ENCODE measurements at places on chromosomes 5 and 9.

GRCh38 chr9:13278023-13278367 lies 1.5 kb downstream of the MPDZ start:
- DNase-seq = no peak
- peaks cover 14% of the 10 kb centered on the region for H3K27me3 ChIP-seq
- peak overlapping the region; percentile 65 for H3K4me3 ChIP-seq
- peak overlapping the region; percentile 55 for H3K27ac ChIP-seq
- no peaks in the 10 kb centered on the region for H3K36me3 ChIP-seq

DNA sequence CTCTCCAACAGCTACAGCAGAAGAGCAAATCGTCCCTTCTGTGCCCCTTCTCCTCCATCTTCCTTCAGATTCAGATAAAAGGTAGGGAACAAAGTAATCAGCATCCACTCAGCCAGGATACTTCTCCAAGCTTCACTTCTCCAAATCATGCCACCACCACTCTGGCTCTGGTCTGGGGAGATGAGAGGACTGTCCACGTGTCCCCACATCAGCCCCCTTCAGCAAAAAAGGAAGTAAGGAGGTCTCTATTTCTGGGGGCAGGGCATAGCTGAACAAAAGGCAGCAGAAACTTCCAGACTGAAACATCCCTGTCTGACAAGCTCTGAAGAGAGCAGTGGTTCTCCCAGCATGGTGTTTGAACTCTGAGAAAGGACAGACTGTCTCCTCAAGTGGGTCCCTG lies 116.9 kb downstream of the C5orf15 start:
- no peaks in the 10 kb centered on the region for H3K27me3 ChIP-seq
- DNase-seq = no peak
- no peaks in the 10 kb centered on the region for H3K36me3 ChIP-seq
- no peak overlapping the region for H3K4me3 ChIP-seq

- no peaks in the 10 kb centered on the region for H3K4me1 ChIP-seq
- no peak for DNase-seq
- no peaks in the 10 kb centered on the region for H3K36me3 ChIP-seq
- H3K27ac ChIP-seq = no peak overlapping the region
- H3K4me3 ChIP-seq = no peak overlapping the region
These were observed 63.1 kb upstream of the FAM174A start for GRCh38 chr5:100472091-100472490.

GRCh38 chr5:122076669-122077365 lies 1.2 kb downstream of the LOX start:
- DNase-seq = peak; percentile 80
- H3K27me3 ChIP-seq = peaks cover 10% of the 10 kb centered on the region
- peaks cover 2% of the 10 kb centered on the region for H3K36me3 ChIP-seq
- peak overlapping the region; percentile 59 for H3K27ac ChIP-seq
- H3K4me3 ChIP-seq = peak overlapping the region; percentile 66

DNA sequence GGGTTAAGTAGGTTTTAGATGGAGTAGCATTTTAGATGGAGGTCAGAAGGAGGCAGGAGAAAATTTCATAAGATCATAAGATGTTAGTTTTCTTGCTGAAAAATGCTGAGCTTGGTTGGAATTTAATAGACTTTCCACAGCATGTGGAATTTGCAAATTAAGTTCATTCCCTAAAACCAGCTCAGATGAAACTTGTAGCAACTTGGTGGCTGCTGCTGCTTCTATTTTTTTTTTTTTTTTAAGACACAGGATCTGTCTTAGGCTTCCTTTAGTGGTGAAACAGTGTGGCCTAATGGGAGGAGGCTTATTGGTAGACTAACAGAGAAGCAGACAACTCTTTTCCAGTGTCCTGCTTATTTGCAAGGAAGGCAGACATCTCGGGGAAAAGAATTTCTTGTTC lies 154.5 kb downstream of the AOPEP start:
- H3K27me3 ChIP-seq = no peaks in the 10 kb centered on the region
- H3K4me3 ChIP-seq = no peak overlapping the region
- no peaks in the 10 kb centered on the region for H3K36me3 ChIP-seq
- peaks cover under 1% of the 10 kb centered on the region for H3K4me1 ChIP-seq
- no peak for DNase-seq

- no peak overlapping the region for H3K27ac ChIP-seq
- H3K27me3 ChIP-seq = peaks cover 34% of the 10 kb centered on the region
- H3K36me3 ChIP-seq = no peaks in the 10 kb centered on the region
- H3K4me1 ChIP-seq = no peaks in the 10 kb centered on the region
- no peak overlapping the region for H3K4me3 ChIP-seq
These were observed 21.4 kb upstream of the FLT4 start for GRCh38 chr5:180670586-180671359.

DNA sequence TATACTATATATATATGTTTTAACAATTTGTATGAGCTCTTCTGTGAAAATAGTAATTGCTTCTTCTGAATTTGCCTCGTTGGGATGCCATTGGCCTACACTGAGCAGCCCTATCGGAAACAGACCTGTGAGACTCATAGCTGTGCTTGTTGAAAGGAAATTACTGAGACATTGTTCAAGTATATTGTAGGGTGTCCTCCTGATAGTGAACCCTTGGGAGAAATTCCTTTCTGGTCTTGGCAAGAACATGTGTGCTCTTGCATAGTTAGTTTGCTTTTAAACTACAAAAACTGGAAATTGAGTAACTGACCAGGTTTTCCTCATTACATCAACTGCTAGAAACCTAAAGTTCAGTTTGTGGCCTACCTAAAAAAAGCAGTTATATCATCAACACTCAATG lies 160.9 kb downstream of the LURAP1L start:
- H3K27ac ChIP-seq = no peak overlapping the region
- H3K36me3 ChIP-seq = no peaks in the 10 kb centered on the region
- no peaks in the 10 kb centered on the region for H3K4me1 ChIP-seq
- no peaks in the 10 kb centered on the region for H3K27me3 ChIP-seq

DNA sequence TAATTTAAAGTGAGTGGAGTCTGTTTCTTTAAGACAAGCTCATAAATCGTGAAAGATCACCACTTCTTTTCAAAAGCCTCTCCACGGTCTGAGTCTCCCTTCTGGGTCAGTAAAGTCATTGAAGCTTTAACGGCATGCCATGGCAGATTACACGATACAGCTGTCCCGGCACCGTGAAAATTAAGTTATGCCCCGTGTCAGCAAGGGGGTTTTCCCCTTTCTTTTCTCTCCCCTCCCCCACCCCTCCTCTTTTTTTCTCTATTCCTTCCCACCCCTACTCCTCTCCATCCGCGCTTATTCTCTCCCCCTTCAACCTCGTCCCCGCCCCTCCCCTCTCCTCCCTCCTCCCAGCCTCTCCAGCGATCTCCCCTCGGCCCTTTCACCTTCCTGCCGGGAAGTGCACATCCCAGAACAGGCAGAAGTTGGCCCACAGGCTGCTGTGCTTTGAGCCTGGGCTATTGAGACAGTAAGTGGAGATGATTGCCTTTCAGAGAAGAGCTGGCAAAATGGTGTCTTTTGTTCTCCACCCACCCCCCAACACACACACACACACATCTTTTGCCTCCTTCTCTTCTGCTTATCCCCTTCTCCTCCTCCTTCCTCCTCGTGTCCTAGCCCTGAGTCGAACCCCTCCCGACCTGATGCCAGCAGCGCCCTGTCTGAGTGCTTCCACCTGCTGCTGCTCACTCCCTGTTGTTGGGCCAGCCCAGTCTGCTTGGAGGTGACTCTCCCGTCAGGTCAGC lies 44.1 kb downstream of the GAS1 start:
- no peak overlapping the region for H3K27ac ChIP-seq
- H3K4me3 ChIP-seq = no peak overlapping the region
- H3K36me3 ChIP-seq = no peaks in the 10 kb centered on the region

DNA sequence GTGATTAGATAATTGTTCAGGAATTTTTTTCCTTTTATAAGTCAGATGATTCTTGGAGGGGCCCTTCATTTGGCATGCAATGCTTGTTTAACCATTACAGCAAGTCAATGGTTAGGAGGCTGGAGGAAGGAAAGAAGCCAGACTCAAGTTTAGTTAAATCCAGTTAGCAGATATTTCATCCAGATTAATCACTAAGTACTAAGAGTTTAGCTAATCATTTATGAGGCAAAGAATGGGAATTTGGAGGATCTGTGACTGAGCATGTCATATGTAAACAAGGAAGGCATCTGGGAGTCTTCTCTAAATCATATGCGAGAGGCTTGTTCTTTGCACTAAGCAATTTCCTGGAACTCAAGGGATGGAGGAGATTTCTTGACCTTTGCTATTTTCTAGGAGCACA lies 145.3 kb upstream of the SGCD start:
- H3K27me3 ChIP-seq = no peaks in the 10 kb centered on the region
- DNase-seq = no peak
- H3K27ac ChIP-seq = no peak overlapping the region
- no peak overlapping the region for H3K4me3 ChIP-seq
- no peaks in the 10 kb centered on the region for H3K4me1 ChIP-seq

- H3K27ac ChIP-seq = peak overlapping the region; percentile 8
- no peaks in the 10 kb centered on the region for H3K36me3 ChIP-seq
- peaks cover 4% of the 10 kb centered on the region for H3K4me1 ChIP-seq
- DNase-seq = peak; percentile 34
- H3K4me3 ChIP-seq = no peak overlapping the region
- no peaks in the 10 kb centered on the region for H3K27me3 ChIP-seq
These were observed 30.4 kb downstream of the DUSP1 start for GRCh38 chr5:172740428-172741205.

- no peak overlapping the region for H3K4me3 ChIP-seq
- H3K27ac ChIP-seq = no peak overlapping the region
- no peaks in the 10 kb centered on the region for H3K36me3 ChIP-seq
These were observed 333.7 kb upstream of the EDIL3 start for GRCh38 chr5:84718377-84718776.

GRCh38 chr5:36932056-36932455 lies 55.5 kb downstream of the NIPBL start:
- H3K4me3 ChIP-seq = no peak overlapping the region
- H3K27ac ChIP-seq = no peak overlapping the region
- H3K36me3 ChIP-seq = no peaks in the 10 kb centered on the region
- no peaks in the 10 kb centered on the region for H3K4me1 ChIP-seq
- no peak for DNase-seq

GRCh38 chr5:179953987-179954386 lies 46.3 kb upstream of the TBC1D9B start:
- peaks cover 9% of the 10 kb centered on the region for H3K36me3 ChIP-seq
- H3K4me3 ChIP-seq = no peak overlapping the region

DNA sequence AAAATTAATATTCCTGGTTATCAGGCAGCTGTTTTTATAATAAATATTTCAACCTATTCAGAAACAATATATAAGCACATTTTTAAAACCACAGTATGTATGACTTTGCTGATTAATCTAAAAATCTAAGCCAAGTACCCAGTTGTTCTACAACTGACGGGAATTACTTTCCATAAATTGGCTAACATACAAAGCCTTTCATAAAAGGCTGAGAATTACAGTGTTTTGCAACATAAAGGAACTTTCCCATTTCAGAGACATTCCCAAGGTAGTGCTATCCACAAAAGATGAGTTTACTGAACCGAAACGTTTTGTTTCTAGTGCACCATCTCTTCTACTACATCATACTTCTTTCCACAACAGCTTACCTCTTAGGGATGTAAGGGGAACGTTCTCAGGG lies 7.2 kb downstream of the RNF145 start:
- H3K4me1 ChIP-seq = peaks cover 5% of the 10 kb centered on the region
- peaks cover 17% of the 10 kb centered on the region for H3K36me3 ChIP-seq
- DNase-seq = no peak
- H3K4me3 ChIP-seq = no peak overlapping the region

GRCh38 chr9:94623253-94623652 lies 16.1 kb downstream of the FBP1 start:
- H3K4me1 ChIP-seq = peaks cover 2% of the 10 kb centered on the region
- H3K4me3 ChIP-seq = no peak overlapping the region
- peak; percentile 47 for DNase-seq
- H3K36me3 ChIP-seq = peaks cover 28% of the 10 kb centered on the region

DNA sequence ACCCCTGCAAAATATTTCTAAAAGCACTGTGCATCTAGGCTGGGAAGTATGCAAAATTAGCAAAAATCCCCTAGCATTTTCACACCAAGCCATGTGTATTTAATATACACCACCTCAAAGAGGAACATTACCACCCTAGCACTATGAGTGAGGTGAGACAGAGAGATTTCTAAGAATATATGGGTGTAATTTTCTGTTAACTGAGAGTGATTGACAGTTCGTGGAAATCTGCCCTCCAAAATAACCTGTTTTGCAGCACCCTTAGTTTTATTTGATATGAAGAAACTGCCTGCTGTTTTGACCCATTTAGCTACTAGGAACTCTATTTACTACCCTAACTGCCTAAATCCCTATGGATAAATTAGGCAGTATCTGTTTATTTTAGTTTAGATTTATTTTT lies 64.2 kb upstream of the CDKN2B start:
- H3K4me1 ChIP-seq = no peaks in the 10 kb centered on the region
- no peak for DNase-seq
- H3K27me3 ChIP-seq = no peaks in the 10 kb centered on the region
- H3K27ac ChIP-seq = no peak overlapping the region
- H3K36me3 ChIP-seq = no peaks in the 10 kb centered on the region
- no peak overlapping the region for H3K4me3 ChIP-seq

DNA sequence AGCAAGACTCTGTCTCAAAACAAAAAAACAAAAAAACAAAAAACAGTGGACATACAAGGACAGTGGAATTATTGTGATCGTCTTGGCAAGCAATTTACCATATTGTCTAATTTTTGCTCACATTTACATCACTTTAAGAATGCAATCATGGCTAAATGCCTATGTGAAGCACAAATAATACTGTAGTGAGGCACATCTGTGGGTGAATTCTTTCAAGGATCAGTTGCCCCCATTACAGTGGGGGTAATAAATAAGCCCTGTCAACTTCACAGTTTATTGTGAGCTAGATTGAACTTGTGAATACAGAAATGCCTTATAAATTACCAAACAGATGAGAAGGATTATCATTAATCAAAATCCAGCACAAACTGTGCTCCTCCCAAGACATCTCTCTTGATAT lies 150.2 kb upstream of the PAPPA start:
- no peaks in the 10 kb centered on the region for H3K36me3 ChIP-seq
- H3K4me1 ChIP-seq = no peaks in the 10 kb centered on the region
- H3K27ac ChIP-seq = no peak overlapping the region
- H3K4me3 ChIP-seq = no peak overlapping the region
- no peaks in the 10 kb centered on the region for H3K27me3 ChIP-seq

All from large intestine (tissue), 12 donors.